Cerebellar cortex (tissue), 1 donor: ENCODE measurements at places on chromosomes 3 and 15.

- DNase-seq = peak; percentile 18
These were observed 492.6 kb downstream of the LPP start for GRCh38 chr3:188646592-188646991.

- no peak for DNase-seq
These were observed 127.3 kb downstream of the EEFSEC start for GRCh38 chr3:128280481-128281052.

- no peak for DNase-seq
These were observed 17.5 kb upstream of the SLC27A2 start for GRCh38 chr15:50164458-50164857.

GRCh38 chr15:65077981-65078352 is 1.4 kb downstream of the KBTBD13 start:
- no peak for DNase-seq

DNA sequence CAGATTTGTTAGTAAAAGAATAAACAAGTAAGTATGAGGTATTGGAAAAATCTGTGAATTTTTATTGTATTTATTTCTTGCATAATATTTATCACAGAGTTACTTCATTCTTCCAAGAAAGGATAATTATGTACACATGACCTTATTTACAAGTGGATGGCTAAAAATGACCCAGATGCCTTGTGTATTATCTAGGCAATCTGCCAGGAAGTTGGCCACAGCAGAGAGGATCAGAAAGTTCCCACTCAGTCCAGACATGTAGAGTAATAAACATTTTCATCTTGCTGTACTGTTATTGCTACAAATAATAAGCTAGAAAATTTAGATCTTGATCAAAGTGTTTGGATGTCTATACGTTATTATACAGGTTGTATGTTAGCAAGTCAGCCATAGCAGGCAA is 317.1 kb downstream of the EPHA6 start:
- DNase-seq = peak; percentile 74
